ENCODE measurements at places on chromosomes 5 and 9. TPM values are rescaled to one million over a fixed set of nuclear protein-coding genes. Genes with fewer than 3 reads are reported as not detected.

GRCh38 chr5:3311433-3311832, 284.2 kb upstream of the IRX1 start:
- no peak for DNase-seq

PSAT1 gene
- 17.0 TPM for total RNA-seq

- no peak for DNase-seq
These were observed 2.3 kb upstream of the PTGER4 start for GRCh38 chr5:40677456-40677855.

- no peak for DNase-seq
These were observed 226.6 kb downstream of the MEF2C start for GRCh38 chr5:88656221-88656950.

GRCh38 chr9:114925039-114925438, 5.4 kb downstream of the TNFSF8 start:
- no peak for DNase-seq

DNA sequence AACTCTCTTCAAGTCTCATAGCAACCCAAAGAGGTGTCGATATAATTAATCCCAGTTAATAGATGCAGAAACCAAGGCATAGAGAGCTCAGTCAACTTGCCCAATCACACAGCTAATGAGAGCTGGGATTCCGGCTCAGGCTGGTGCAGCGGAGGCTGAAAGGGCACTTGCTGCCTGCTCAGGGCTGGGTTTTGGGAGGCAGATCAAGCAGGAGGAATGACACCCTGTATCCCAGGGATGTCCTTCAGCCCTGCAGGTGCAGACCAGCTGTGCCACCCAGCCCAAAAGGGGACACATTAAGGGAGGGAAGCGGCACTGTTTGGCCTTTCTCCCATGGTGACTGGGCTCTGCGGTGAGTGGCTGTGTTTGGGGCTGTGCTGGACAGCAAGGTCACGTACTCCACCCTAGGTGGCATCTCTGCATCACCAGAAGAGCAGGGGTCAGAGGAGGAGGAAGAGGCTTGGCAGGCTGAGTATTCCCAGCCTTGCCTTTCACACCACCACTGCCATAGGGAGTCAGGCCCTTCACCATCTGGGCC, 124.1 kb downstream of the MVB12B start:
- peak; percentile 49 for DNase-seq

GRCh38 chr9:96084331-96084734, 208.8 kb downstream of the ERCC6L2 start:
- no peak for DNase-seq

OR1J2 gene
- not detected for total RNA-seq

SOX30 gene
- 0.13 TPM for total RNA-seq

CATSPER3 gene
- total RNA-seq, result 0.80 TPM

GRCh38 chr5:78162253-78162862, 132.1 kb downstream of the AP3B1 start:
- no peak for DNase-seq

GRCh38 chr5:170470808-170471404, 32.9 kb upstream of the KCNIP1 start:
- no peak for DNase-seq

- DNase-seq, result no peak
These were observed 52.8 kb downstream of the ARL15 start for GRCh38 chr5:54257366-54258118.

DNA sequence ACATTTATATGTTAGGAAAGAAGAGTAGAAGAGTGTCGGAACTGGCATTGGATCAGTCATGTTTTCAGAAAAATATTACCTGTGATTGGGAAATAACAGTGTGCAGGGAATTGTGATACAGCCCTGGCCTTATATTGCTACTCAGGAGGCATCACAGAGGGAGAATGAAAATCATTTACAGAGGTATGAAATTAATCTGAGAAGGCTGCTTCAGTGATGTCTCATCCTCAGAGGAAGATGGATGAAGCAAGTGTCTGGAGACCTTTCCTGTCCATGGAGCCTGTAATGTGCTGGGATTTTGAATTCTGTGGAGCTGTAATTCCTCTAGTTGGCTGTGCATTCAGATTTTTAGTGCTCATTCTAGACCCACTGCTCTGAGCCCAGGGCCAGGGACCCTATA, 3.8 kb downstream of the ACTBL2 start:
- DNase-seq, result no peak

- no peak for DNase-seq
These were observed 104.9 kb downstream of the ANKRD18B start for GRCh38 chr9:33628865-33629410.

DNA sequence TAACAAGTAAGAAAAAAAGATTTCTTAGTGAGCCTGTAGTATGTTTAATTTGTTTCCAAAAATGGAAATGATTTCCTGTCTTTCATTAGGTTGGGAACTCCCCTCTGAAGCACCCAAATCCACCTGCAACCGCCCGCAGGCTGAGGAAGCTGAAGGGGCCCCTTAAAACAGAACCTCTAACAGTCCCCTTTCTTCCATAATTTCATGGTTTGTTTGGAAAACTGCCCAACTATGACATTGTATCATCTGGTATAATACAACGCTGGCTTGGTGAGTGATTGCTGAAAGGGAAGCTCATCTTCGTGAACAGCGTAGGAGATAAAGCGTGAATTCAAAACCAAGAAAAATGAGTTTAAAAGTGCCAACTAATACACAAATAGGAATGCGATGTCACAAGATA, 215.5 kb downstream of the FSTL4 start:
- no peak for DNase-seq

DNA sequence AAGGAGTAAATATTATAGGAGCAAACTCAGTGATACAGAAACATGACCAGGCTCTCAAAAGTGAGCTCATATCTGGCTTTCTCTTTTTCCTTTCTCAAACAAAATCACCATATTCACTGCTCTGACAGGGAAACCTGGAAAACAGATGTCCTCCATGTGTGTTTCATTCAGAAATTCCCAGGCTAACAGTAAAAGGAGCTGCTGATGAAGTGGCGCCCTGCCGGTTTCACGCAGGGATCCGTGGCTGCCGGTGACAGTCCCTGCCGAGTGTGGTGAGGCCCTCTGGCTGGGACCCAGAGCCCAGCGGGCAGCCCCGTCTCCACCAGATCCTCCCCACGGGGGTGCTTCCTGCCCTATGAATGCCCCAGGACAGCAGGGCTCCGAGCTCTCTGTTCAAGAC, 208.1 kb downstream of the GNA14 start:
- DNase-seq, result no peak
